Osteocyte (in vitro differentiated cells): ENCODE measurements at places on chromosomes 6 and 20. TPM values are rescaled to one million over a fixed set of nuclear protein-coding genes. Genes with fewer than 3 reads are reported as not detected.

GRCh38 chr20:35700625-35701148, 1.5 kb downstream of the ROMO1 start:
- H3K4me3 ChIP-seq: peak overlapping the region; percentile 90
- DNase-seq: peak; percentile 53
- peak overlapping the region; percentile 96 for H3K27ac ChIP-seq
- H3K4me1 ChIP-seq: peaks cover 32% of the 10 kb centered on the region
- peaks cover 32% of the 10 kb centered on the region for H3K36me3 ChIP-seq

Gene RIMS4
- total RNA-seq: 0.73 and 0.75 TPM in 2 replicates

DNA sequence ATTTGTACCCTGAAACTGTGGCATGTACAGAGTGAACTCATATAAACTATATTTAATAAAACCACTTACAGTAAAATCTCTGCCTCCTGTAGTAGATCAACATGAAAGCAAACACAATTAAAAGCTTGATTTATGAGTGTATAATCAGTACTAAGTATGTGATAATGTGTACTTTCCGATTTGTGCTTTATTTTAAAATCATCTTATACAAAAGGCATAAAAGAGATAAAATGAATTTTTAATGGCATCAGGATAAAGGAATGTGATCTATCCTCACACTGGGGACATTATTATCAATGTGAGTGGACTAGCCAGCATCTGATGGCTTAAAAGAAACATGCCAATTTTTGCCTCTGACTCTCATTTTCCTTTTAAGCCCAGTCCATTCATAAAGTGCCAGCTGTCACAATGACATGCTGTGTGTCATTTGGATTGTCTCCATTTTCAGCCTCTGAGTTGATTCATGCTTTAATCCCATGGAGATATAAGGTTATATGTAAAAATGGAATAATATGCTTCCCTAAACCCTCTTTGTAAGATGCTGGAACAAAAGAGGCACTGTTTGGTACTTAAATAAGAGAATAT, 831.6 kb upstream of the EYS start:
- DNase-seq: no peak
- H3K4me1 ChIP-seq: no peaks in the 10 kb centered on the region
- H3K36me3 ChIP-seq: no peaks in the 10 kb centered on the region
- H3K27me3 ChIP-seq: no peaks in the 10 kb centered on the region
- H3K27ac ChIP-seq: no peak overlapping the region

DNA sequence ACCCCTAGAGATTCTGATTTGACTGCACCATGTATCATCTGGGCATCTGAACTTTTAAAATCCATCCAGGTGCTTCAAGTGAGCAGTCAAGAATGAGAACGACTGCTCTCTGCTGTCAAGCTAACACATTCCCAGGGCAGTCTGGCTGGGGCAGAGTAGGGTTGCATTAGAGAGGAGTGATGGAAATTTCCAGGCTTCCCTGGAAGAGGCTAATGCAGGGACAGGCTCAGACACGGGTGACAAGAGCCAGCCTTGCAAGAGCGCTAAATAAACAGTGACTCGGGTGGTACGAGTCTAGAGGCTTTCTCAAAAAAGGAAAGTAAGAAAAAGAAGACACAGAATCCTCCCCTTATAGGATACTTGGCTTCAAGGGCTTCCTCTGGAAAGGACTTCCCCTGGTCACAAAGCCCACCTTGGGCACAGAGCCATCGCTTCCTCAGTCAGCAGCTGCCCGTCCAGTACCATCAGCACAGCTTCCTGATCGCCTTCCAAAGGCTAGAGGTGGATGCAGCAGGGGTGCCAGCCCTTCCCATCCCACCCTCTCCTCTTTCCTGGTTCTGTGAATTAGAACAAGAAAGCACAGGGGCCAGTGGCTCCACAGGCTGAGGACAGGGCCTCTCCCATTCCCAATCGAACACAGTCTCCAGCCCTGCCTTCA, 177.4 kb upstream of the RREB1 start:
- H3K27me3 ChIP-seq: peaks cover 6% of the 10 kb centered on the region
- H3K4me1 ChIP-seq: peaks cover 2% of the 10 kb centered on the region
- H3K4me3 ChIP-seq: no peak overlapping the region
- no peaks in the 10 kb centered on the region for H3K36me3 ChIP-seq
- H3K27ac ChIP-seq: no peak overlapping the region

GRCh38 chr6:70823651-70824050, 133.2 kb downstream of the B3GAT2 start:
- peaks cover 5% of the 10 kb centered on the region for H3K36me3 ChIP-seq
- no peaks in the 10 kb centered on the region for H3K27me3 ChIP-seq
- no peak for DNase-seq
- H3K27ac ChIP-seq: no peak overlapping the region

Gene CCN2
- 635 and 878 TPM in 2 replicates for total RNA-seq

DNA sequence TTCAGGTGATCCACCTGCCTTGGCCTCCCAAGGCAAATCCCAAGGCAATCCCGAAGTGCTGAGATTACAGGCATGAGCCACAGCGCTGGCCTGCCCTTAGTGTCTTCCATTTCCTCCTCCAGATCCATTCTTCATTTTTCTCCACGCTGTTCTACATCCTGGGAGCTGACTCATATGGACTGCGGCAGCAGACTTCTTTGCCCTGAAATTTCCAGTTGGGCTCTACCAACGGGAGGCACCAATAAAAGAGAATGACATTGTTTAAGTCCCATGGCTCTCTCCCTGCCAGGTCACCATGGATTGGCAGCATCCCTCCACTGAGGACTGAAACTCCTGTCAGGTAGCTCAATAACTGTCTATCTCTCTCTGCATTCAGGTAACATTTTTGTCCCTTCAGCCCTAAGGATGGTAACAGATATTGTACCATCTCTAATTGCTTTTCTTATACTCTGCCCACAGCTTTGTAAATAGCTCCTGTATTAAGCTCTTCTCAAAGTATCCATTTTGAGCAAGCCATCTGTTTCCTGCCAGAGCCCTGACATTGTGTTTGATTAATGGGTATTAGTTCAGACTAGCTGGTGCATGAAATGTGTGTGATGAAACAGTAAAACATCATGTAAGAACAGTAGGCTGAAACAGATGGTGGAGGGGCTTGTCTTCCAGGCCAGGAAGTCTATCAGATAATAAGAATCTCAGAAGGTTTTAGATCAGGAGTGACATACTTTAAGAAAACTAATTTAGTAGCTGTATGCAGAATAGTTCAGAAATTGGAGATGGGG, 3.6 kb downstream of the TBCC start:
- H3K27ac ChIP-seq: no peak overlapping the region
- H3K36me3 ChIP-seq: peaks cover 3% of the 10 kb centered on the region
- H3K4me1 ChIP-seq: peaks cover 14% of the 10 kb centered on the region
- peak overlapping the region; percentile 9 for H3K4me3 ChIP-seq

DNA sequence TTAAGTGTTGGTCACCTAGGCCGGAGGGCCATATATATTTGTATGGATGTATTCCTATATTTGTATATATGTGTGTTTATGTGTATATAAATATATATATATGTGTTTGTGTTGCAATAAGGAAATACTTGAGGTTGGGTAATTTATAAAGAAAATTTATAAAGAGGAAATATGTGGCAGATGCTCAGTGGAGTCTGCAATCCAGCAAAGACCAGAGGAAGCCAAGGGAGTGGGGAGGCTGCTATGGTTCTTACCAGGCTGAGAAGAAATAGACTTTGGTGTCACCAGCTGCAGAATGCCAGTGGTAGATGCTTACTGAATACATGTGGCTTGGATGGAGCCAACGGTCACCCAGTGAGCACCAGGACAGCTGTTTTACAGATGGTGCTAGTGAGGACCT, 97.4 kb upstream of the ELOVL5 start:
- no peaks in the 10 kb centered on the region for H3K36me3 ChIP-seq
- no peak overlapping the region for H3K27ac ChIP-seq
- no peak for DNase-seq
- H3K4me3 ChIP-seq: no peak overlapping the region

Gene TRIM15
- total RNA-seq: not detected in 2 replicates

GRCh38 chr6:150403458-150404246, 34.8 kb downstream of the IYD start:
- H3K4me3 ChIP-seq: no peak overlapping the region
- peak overlapping the region; percentile 58 for H3K27ac ChIP-seq
- DNase-seq: no peak
- peaks cover 10% of the 10 kb centered on the region for H3K4me1 ChIP-seq
- peaks cover 12% of the 10 kb centered on the region for H3K27me3 ChIP-seq

- H3K4me1 ChIP-seq: peaks cover 12% of the 10 kb centered on the region
- H3K27me3 ChIP-seq: peaks cover 79% of the 10 kb centered on the region
- H3K4me3 ChIP-seq: peak overlapping the region; percentile 70
- no peak for DNase-seq
- no peaks in the 10 kb centered on the region for H3K36me3 ChIP-seq
- no peak overlapping the region for H3K27ac ChIP-seq
Observed at GRCh38 chr6:150142097-150142669, 661 bp upstream of the PPP1R14C start.

Gene BPIFA3
- not detected in 2 replicates for total RNA-seq

DNA sequence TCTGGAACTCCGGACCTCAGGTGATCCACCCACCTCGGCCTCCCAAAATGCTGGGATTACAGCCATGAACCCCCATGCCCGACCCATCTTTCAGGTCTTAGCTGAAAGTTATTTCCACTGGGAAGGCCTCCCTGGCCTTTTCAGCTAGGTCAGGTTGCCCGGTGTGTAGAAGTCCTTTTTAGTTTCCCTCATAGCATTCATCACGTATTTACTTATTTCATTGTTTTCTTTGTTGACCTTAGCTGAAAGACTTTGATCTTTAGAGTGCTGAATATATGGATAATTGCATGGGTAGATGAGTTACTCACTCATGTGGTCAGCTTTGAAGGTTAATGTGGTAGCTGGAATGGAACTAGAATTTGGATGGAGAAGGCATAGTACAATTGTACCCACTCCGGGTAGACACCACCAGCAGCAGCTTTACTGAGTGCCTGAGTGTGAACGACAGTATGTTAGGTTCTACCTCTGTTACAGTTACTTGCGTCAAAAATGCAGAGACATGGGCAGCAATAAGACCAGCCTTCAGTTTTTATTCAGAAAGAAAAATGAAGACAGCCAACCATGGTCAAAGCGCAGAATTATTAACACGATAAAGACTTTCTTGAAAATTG, 9.1 kb downstream of the KIZ start:
- H3K4me1 ChIP-seq: no peaks in the 10 kb centered on the region
- peaks cover 15% of the 10 kb centered on the region for H3K36me3 ChIP-seq
- no peaks in the 10 kb centered on the region for H3K27me3 ChIP-seq
- no peak overlapping the region for H3K4me3 ChIP-seq
- H3K27ac ChIP-seq: no peak overlapping the region

DNA sequence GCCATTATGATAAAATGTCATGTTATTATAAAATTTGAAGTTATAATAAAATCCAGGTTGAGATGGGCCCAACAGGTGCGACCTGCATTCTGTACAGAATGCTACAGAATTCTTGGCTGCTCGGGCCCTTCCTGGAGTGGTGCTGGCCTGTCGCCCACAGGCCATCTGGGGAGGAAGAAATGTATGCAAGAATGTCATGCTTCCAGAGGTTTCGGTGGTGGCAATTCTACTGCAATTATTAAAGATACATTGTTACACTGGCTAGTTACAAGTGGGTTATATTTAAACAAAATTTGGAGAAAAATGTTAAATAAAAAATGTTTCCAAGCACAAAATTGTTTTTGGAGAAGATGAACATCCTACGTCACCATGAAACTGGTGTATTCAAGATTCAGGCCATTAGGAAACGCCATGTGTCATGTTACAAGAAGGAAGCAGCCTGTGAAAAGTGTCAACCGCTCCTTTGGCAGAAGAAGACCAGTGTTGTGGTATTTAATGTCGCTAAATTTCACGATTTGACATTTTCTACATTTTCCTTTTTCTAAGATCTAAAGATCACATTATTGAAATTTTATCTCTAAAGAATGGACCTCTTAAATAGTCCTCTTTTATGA, 7.1 kb downstream of the RAMACL start:
- H3K4me1 ChIP-seq: peaks cover 8% of the 10 kb centered on the region
- no peak overlapping the region for H3K4me3 ChIP-seq
- no peak overlapping the region for H3K27ac ChIP-seq
- peaks cover 22% of the 10 kb centered on the region for H3K36me3 ChIP-seq
- no peaks in the 10 kb centered on the region for H3K27me3 ChIP-seq

- no peak overlapping the region for H3K27ac ChIP-seq
- peaks cover 17% of the 10 kb centered on the region for H3K4me1 ChIP-seq
- H3K4me3 ChIP-seq: no peak overlapping the region
Observed at GRCh38 chr6:73644030-73644429, 9.8 kb downstream of the SLC17A5 start.

- H3K4me1 ChIP-seq: peaks cover 4% of the 10 kb centered on the region
- no peak overlapping the region for H3K4me3 ChIP-seq
- DNase-seq: no peak
- H3K27ac ChIP-seq: no peak overlapping the region
- no peaks in the 10 kb centered on the region for H3K36me3 ChIP-seq
- H3K27me3 ChIP-seq: peaks cover 6% of the 10 kb centered on the region
Observed at GRCh38 chr20:63417097-63417737, 55.2 kb downstream of the KCNQ2 start.

Gene WFDC10B
- not detected in 2 replicates for total RNA-seq

GRCh38 chr20:19775353-19776253, 17.5 kb downstream of the RIN2 start:
- no peak overlapping the region for H3K4me3 ChIP-seq
- H3K27me3 ChIP-seq: no peaks in the 10 kb centered on the region
- peaks cover 7% of the 10 kb centered on the region for H3K36me3 ChIP-seq
- no peak for DNase-seq
- H3K4me1 ChIP-seq: peaks cover 36% of the 10 kb centered on the region

Gene SLC25A27
- 7.6 and 8.2 TPM in 2 replicates for total RNA-seq

- peak overlapping the region; percentile 94 for H3K4me3 ChIP-seq
- H3K4me1 ChIP-seq: peaks cover 25% of the 10 kb centered on the region
- H3K36me3 ChIP-seq: peaks cover 4% of the 10 kb centered on the region
- peak overlapping the region; percentile 90 for H3K27ac ChIP-seq
- no peak for DNase-seq
Observed at GRCh38 chr20:35284992-35285805, 627 bp upstream of the EIF6 start.

Gene ZSCAN26
- 17.5 and 19.8 TPM in 2 replicates for total RNA-seq

DNA sequence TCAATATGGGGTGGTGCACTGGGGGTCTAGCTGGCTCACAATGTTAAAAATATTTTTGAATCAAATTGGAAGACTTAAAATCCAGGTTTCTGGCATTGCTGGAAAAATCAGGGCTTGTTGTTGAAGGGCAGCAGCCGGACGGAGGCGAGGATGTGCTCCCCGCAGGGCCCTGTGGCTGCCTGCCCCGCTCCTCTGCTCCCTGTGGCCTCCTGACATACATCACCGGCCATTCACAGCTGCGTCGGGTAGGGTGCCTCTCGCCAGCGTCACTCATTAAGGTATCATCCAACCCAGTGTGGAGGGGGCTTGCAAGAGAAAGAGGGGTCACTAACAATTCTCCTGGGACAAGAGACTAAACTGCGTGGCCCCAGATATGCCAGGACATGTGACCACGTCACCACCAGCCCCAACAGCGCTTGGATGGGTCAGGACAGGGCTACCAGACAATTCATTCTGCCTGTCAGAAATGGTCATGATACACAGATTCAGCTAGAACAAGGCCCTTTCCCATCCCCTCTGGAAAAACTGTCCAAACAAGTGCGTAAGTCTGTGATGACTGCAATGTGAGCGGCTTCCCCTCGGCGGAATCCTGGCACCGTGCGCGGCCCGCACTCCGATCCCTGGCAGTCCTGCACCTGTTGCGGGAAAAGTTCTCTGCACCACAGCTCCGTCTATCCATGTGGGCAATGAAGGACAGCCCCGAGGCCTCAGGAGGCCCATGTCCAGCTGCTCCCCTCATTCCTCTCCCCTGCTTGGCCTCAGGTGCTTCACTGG, 12.0 kb downstream of the GATA5 start:
- H3K4me1 ChIP-seq: no peaks in the 10 kb centered on the region
- no peak overlapping the region for H3K27ac ChIP-seq
- H3K36me3 ChIP-seq: no peaks in the 10 kb centered on the region

Gene BTN1A1
- total RNA-seq: not detected in 2 replicates
